ENCODE measurements at places on chromosomes 1 and 21.

GRCh38 chr21:29715089-29715488, 224.7 kb downstream of the GRIK1 start:
- DNase-seq, result no peak

- DNase-seq, result no peak
Measured at GRCh38 chr1:154765970-154766369, 104.1 kb downstream of the KCNN3 start.

DNA sequence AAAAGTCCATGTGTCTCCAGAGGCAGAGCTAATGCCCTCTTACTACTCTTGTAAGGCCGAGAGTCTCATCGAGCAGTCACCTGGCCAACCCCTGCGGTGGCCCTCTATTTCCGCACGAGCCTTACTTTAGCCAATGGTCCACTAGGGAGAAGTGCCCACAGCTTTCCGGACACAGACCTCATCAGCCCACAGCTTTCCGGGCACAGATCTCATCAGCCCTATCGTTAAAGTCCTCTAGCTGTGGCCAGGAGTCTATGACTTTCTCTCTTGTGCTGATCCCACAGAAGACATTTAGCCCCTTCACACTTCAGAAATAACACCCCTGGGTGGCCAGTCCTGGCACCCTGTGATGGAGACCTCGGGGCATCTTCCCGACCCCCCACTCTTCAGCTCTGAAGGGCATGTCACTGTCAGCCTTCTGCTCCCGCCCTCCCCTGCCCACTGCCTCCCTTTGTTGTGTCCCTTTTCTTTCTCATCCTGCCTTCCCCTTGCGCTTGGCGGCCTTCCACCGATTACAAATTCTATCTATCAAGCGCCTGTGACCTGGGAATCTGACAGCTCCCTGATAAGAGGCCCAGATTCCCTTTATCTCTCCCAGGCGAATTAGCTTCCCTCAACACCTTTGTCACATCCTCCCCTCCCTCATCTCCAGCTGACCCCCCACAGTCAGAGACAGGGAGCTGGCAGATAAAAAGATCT, 161.0 kb downstream of the PLXNA2 start:
- no peak for DNase-seq

DNA sequence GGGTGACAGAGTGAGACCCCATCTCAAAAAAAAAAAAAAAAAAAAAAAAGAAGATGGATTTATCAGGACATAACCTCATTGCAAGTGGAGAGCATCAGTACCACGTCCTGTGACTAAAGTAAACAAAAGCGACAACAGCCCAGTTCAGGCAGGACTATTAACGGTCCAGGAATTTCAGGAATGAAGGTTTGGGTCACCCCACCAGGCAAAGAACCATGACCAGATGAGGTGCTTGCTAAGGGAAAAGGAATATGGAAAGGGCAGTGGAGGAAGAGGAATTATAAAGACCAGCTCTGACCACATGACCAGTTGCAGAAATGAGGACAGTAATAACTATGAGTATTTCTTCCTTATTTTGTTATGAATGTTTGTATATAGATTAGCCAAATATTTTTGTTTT, 35.4 kb upstream of the EIF4G3 start:
- no peak for DNase-seq

DNA sequence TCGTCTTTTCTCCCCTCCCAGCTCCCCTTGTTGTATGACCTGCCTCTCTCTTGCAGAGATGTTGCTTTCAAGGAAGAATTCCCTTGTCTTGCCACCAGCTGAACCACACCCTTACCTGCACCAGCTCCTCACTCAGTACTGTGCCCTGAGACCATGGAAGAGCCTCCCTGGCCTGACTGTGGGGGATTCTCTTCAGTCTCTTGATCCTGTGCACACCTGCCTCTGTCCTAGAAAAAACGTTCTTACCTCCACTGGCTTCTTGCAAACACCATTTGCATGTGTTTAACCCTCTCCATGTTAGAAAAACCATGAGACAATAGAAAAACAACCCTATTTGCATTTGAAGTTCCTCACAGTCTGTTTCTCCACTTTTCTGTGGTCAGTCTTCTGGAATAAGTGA, 43.3 kb upstream of the FCRL4 start:
- DNase-seq, result no peak

GRCh38 chr1:230215031-230215430, 148.0 kb downstream of the GALNT2 start:
- DNase-seq, result no peak

All from stimulated activated CD4-positive, alpha-beta T cell treated with anti-CD3 and anti-CD28 coated beads, Interleukin-15, amount 100 ng/mL, for 24 hours (primary cell).